Dermis blood vessel endothelial cell (primary cell): ENCODE measurements at places on chromosomes 16 and 17. TPM values are rescaled to one million over a fixed set of nuclear protein-coding genes. Genes with fewer than 3 reads are reported as not detected.
A peak's percentile ranks its signal among the peaks of the same experiment; 100 is the strongest.

DNA sequence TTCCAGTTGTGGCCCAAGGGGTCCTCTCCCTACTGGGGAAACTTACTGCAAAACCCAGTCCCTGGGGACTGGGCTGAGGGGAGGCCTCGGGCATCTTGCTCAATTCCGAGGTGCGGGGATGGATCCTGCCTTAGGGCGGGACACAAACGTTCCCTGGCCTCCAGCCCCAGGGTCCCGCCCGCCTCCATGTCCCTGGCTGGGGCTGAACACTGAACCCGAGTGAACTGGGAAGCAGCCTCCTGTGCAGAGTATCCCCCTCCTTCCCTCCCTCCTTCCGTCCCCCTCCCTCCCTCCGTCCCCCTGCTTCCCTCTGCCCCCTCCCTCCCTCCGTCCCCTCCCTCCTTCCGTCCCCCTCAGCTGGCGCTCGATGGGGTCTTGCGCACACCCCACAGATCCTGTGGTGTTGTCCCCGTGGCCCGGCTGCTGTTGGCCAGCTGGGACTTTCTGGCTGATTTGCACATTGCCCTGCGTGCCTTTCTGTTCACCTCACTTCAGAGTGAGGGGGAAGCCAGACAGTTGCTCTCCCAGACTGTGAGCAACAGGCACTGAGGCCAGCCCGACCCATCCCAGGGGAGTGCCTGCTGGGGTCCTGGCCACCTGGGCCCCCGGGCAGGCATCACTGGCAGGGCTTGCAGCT, 5.5 kb downstream of the TRAF7 start:
- no peak for DNase-seq

DNA sequence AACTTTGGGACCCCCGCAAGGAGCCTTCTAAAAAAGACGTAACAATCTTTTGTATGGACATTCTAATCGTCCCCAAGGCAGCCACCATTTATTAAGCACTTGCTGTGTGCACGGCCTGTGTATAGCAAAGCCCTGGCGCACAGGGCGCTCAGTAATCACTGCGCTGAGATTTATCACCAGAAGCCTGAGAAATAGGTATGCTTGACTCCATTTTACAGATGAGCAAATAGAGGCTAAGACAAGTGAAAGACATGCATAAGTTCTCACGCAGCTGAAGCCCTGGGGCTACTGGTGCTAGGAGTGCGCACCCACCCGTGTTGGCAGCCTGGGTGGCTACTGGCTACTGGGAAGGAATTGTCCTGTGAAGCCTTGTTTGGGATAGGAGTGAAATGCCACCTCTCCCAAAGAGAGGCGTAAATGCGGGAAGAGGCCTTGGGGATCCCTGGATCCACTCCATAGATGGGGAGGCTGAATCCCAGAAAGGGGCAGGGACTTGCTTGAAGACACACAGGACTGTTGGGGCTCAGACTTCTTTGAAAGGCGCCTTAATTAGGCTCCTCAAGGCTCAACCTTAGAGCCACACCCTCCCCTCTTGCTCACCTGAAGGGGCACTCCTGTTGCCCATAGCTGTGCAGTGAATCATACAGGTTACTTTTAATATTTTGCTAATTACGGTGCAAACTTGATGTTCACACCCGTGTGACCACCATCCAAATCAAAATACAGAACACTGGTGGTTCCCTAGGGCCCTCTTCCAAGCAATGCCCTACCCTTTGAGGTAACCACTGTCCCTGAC, 634 bp upstream of the NATD1 start:
- DNase-seq = no peak

- peak; percentile 20 for DNase-seq
Observed at GRCh38 chr16:14125000-14125681, 54.0 kb downstream of the MRTFB start.

DNA sequence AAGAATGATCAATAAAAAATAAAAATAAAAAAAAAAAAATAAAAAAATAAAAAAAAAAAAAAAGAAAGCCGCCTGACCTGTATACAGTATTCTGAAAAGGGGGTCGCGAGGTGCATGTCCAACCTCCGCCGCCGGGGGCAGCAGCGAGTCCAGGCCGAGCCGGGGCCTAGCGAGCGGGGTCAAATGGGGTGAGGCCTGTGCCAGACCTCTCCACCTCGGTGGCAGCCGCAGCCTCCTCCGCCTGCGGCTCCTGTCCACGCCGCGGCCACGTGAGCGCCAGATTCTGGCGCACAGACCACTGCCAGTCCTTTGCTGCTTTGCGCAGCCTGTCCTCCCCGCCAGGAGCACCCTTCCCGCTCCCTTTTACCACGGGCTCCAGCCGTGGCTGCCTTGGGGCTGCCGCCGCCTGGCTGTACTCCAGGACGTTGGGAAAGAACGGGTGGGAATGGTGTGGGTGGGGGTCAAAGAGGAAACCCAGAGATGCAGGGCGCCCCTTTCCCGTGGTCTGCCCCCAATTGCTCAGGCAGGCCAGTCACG, 2.4 kb upstream of the BCKDK start:
- DNase-seq = peak; percentile 76

Gene CES1
- total RNA-seq = 0.34 TPM in 1 of 2 replicates, not detected in the other
